Fibroblast of skin of scalp (primary cell): ENCODE measurements at places on chromosomes 2 and 18.
A peak's percentile ranks its signal among the peaks of the same experiment; 100 is the strongest.

DNA sequence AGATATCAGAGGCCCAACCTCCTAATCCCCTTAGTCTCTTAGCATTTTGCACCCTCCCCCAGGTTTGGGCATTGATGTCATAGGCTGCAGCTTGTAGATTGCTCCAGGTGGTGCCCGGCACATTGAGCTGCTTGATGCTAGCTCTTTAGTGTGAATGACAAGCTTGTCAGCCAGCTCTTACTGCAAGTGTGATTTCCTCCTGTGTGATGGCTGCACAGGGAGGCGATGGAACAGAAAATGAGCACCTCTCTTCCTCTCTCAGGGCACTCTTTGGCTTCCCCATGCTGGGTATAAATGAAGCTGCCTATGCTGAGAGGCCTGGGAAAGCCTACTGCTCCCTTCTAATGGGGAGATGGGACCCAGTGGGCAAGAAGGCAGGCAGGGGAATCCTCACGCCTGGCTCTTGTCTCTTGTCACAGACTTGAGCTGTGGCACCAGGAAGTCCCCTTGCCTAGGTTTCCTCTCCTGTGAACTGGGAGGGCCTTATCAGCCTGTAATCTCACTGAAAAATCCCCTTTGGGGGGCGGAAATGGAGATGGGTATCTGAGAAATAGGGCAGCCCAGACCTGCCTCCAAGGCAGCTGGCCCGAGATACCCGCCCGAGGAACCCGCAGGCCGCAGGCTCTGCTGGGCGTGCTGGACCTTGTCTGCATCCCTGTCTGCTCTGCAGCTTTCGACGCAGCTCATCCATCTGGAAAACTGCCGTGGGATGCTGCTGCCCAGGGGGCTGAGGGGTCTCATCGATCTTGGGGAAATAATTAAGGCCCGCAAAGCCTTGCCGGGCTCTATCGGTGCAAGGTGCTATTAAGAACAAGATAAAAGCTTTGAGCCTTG, 163.5 kb upstream of the CXCR4 start:
- DNase-seq, result no peak

- peak; percentile 74 for DNase-seq
These were observed 4.1 kb downstream of the SPATS2L start for GRCh38 chr2:200310545-200310971.

DNA sequence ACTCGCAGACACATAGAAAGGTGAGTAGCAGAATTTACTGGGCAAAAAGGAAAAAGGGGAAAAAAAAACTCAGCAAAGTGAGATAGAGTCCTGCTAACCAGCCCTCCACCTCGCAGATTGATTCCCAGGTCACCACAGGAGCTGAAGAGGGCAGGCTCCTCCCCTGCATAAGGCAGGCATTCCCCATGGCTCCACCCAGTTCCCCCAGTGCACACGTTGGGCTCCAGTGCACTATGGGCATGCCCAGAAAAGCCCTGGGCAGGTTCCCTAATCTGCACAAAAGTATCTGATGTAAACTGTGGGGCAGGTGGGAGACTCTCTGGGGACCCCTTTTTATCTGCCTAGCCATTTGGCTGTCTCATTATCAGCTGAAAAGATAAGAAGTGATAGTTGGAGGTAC, 461.2 kb upstream of the TMEFF2 start:
- DNase-seq, result no peak

DNA sequence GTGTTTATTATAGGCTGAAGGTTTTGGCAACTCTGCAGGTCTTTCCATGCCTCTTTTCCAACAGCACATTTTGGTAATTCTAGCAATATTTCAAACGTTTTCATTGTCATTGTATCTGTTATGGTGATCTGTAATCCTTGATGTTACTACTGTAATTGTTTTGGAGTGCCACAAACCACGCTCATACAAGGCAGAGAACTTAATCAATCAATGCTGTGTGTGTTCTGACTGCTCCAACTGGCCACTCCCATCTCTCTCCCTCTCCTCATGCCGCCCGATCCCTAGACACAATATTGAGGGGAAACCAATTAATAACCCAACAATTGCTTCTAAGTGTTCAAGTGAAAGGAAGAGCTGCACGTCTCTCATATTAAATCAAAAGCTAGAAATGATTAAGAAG, 32.9 kb downstream of the HDLBP start:
- no peak for DNase-seq

- DNase-seq, result no peak
These were observed 599.1 kb upstream of the FSHR start for GRCh38 chr2:49753344-49753985.
